Tibial nerve (tissue), 4 donors: ENCODE measurements at places on chromosomes 4 and X. TPM values are rescaled to one million over a fixed set of nuclear protein-coding genes. Genes with fewer than 3 reads are reported as not detected.

GRCh38 chrX:143664302-143664701 lies 28.4 kb upstream of the SLITRK4 start:
- no peaks in the 10 kb centered on the region for H3K27me3 ChIP-seq
- H3K4me3 ChIP-seq: no peak overlapping the region
- no peaks in the 10 kb centered on the region for H3K36me3 ChIP-seq
- no peak for DNase-seq

DNA sequence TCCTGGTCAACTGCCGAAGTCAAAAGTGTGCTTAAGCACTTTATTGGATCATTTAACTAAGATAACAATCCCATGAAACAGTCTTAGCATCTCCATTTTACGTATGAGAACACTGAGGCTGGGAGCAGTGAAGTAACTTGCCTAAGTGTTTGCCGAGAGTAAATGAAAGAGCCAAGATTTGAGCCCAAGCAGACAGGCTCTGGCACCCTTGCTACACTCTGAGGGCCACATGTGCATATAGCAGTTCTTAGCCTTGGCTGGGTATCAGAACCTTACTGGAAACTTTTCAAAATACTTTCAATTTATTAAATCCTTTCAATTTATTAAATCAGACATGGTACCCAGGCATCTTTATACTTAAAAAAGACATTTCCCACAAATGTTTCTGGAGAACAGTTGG lies 225.9 kb downstream of the NR3C2 start:
- no peak overlapping the region for H3K27ac ChIP-seq
- H3K4me3 ChIP-seq: no peak overlapping the region
- H3K36me3 ChIP-seq: no peaks in the 10 kb centered on the region
- peaks cover 3% of the 10 kb centered on the region for H3K4me1 ChIP-seq

DNA sequence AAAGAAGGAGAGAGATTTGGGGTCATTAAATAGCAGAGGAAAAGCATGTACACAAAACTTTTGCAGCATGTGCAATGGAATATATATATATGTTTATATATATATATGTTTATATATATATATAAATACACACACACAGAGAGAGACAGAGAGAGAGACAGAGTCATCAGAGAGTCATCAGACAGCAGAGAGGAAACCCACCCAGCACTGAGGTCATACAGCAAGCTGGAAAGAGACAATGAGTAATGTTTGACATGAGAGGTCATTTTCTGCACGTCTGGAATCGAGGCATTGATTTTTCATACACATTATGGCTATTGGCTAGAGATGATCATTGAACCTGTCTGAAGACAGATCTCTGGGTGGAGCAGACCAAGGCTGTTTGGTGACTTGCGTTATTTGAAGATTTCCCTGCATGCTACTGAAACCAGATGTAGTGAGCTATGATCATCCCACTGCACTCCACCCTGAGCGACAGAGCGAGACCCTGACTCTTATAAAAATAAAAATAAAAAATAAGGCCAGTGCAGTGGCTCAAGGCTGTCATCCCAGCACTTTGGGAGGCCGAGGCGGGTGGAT lies 48.8 kb upstream of the SHOX start:
- H3K27ac ChIP-seq: no peak overlapping the region
- H3K27me3 ChIP-seq: no peaks in the 10 kb centered on the region
- H3K4me1 ChIP-seq: no peaks in the 10 kb centered on the region
- H3K4me3 ChIP-seq: no peak overlapping the region
- DNase-seq: no peak
- no peaks in the 10 kb centered on the region for H3K36me3 ChIP-seq

DNA sequence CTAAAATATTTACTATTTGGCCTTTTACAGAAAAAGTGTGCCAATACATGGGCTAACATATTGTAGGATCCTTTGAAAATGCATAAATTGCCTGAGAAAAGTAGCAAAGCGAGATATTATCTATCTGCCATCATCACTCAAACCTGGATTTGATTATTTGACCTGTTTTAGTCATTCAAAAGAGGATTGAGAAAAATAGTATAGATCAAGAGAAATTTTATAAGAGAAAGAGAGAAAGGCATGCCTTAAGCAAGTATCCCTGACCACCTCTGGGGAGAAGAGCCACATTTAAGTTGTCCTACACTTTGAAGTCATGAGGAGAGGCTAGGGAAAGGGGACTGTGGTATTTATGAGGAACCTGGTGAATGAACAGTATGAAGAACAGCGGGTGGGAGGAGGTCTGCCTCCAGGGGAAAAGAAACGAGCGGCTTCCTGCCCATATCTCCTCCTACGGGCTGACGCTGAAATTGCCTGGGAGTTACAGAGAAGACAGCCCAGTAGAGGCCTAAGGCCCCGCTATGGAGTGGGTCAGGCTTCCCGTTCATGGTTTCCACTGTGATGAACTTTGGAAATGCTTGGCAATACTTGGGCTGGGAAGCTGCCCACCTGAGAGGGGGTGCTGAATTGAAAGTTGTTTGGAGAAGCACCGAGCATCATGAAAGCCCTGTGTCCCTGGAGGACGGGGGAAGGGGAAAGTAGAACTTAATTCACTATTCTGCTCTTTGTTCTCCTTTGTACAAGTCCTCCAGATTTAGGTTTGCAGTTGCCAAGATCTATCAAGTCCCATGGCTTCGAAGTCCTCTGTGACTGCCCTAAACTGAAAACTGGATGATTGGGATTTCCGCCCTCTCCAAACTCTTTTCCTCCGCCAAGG lies 106.9 kb upstream of the ACSL4 start:
- no peaks in the 10 kb centered on the region for H3K27me3 ChIP-seq
- no peaks in the 10 kb centered on the region for H3K4me1 ChIP-seq
- no peaks in the 10 kb centered on the region for H3K36me3 ChIP-seq
- no peak overlapping the region for H3K4me3 ChIP-seq
- no peak for DNase-seq

DNA sequence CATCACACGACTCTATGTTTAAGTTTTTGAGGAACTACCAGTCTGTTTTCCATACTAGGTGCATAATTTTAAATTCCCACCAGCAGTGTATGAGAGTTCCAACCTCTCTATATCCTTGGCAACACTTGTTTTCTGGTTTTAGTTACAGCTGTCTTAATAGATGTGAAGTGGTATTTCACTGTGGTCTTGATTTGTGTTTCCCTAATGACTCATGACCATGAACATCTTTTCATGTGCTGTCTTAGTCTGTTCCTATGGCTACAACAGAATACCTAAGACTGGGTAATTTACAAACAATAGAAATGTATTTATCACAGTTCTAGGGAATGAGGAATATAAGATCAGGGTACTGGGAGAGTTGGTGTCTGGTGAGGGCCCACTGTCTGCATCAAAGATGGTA lies 51.5 kb upstream of the GPR78 start:
- no peak for DNase-seq
- H3K27ac ChIP-seq: no peak overlapping the region
- no peaks in the 10 kb centered on the region for H3K36me3 ChIP-seq
- no peaks in the 10 kb centered on the region for H3K4me1 ChIP-seq
- H3K27me3 ChIP-seq: no peaks in the 10 kb centered on the region

DNA sequence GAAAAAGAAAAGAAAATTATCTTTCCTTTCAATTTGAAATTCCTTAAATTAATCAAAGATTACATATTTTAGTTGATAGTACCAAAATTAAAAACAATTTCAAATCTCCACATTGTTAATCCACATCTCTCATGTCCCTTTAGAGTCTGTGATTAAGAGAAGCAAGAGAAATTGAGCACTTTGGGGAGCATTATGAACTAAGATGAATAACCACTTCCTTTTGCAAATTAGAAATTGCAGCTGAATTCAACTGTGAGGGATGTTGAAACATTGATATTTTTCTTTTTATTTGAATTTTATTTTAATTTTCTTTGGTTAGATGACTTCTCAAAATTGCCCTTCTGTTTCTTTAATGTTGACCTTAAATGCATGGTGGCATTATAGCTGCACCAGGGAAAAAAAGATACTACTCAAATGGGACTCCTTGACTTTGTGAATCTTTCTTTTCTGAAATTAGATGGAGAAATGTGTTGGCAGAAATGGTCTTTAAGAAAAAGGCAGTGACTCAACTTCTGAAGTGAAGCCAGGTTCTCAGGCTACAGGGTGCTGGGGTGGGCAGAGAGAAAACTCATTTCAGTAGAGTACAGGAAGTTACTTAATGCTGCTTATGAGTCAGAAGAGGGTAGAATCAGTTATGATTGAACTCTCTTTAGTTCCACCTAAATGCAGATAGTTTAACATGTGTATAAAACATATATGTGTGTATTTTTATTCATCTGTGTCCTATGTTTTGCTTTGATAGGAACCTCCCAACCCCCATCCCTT lies 92.0 kb upstream of the TNIP3 start:
- H3K4me3 ChIP-seq: no peak overlapping the region
- no peak overlapping the region for H3K27ac ChIP-seq
- H3K36me3 ChIP-seq: no peaks in the 10 kb centered on the region
- DNase-seq: no peak
- H3K27me3 ChIP-seq: no peaks in the 10 kb centered on the region
- no peaks in the 10 kb centered on the region for H3K4me1 ChIP-seq

- H3K36me3 ChIP-seq: no peaks in the 10 kb centered on the region
- no peak overlapping the region for H3K4me3 ChIP-seq
- no peak overlapping the region for H3K27ac ChIP-seq
- no peak for DNase-seq
- no peaks in the 10 kb centered on the region for H3K27me3 ChIP-seq
Observed at GRCh38 chrX:8782595-8782994, 18.6 kb downstream of the FAM9A start.

DNA sequence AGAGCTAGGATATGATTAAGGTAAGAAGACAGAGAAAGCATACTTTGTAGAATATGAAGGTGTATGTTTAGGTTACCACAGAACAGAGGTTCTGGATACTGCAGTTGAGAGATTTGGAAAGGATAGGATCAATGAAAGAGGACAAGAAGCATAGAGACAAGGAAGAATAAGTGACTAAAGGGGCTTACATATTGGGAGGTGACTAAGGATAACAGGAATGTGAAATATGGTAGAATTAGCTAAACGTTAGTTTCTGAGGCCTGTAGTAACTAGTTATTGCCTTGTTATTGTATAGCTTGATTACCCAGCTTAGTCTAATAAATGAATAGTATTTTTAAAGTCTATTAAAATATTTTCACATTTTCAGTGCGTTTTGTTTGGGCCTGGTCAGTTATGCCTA lies 38.2 kb downstream of the CENPI start:
- H3K27me3 ChIP-seq: no peaks in the 10 kb centered on the region
- H3K4me3 ChIP-seq: no peak overlapping the region
- no peaks in the 10 kb centered on the region for H3K36me3 ChIP-seq
- no peak overlapping the region for H3K27ac ChIP-seq

- no peaks in the 10 kb centered on the region for H3K36me3 ChIP-seq
- peaks cover 7% of the 10 kb centered on the region for H3K4me1 ChIP-seq
- peak overlapping the region; percentile 79 for H3K27ac ChIP-seq
- H3K4me3 ChIP-seq: peak overlapping the region; percentile 73
- no peaks in the 10 kb centered on the region for H3K27me3 ChIP-seq
Observed at GRCh38 chr4:76306882-76307659, 538 bp downstream of the STBD1 start.

GRCh38 chr4:180999217-180999616 lies 1244.0 kb upstream of the TENM3 start:
- no peak overlapping the region for H3K27ac ChIP-seq
- H3K36me3 ChIP-seq: no peaks in the 10 kb centered on the region
- no peaks in the 10 kb centered on the region for H3K4me1 ChIP-seq
- no peaks in the 10 kb centered on the region for H3K27me3 ChIP-seq
- H3K4me3 ChIP-seq: no peak overlapping the region

GRCh38 chrX:150034788-150035187 lies 96.5 kb upstream of the EOLA2 start:
- no peaks in the 10 kb centered on the region for H3K36me3 ChIP-seq
- no peaks in the 10 kb centered on the region for H3K27me3 ChIP-seq
- no peak for DNase-seq
- H3K27ac ChIP-seq: no peak overlapping the region

- no peak for DNase-seq
- no peaks in the 10 kb centered on the region for H3K36me3 ChIP-seq
- no peaks in the 10 kb centered on the region for H3K4me1 ChIP-seq
- H3K27me3 ChIP-seq: no peaks in the 10 kb centered on the region
- no peak overlapping the region for H3K27ac ChIP-seq
Observed at GRCh38 chr4:172707622-172708021, 461.0 kb upstream of the GALNT7 start.

The DDIT4L gene
- 4.2 TPM for total RNA-seq

The CLIC2 gene
- total RNA-seq: 15.7 TPM

The PFKFB1 gene
- total RNA-seq: 5.0 TPM

The CENPE gene
- 6.1 TPM for total RNA-seq

The MAGEE2 gene
- total RNA-seq: not detected

The CT45A2 gene
- total RNA-seq: not detected

The HS3ST1 gene
- total RNA-seq: 2.7 TPM
